MV-4-11 (cell line): ENCODE measurements at places on chromosomes 16 and 17.
A peak's percentile ranks its signal among the peaks of the same experiment; 100 is the strongest.

DNA sequence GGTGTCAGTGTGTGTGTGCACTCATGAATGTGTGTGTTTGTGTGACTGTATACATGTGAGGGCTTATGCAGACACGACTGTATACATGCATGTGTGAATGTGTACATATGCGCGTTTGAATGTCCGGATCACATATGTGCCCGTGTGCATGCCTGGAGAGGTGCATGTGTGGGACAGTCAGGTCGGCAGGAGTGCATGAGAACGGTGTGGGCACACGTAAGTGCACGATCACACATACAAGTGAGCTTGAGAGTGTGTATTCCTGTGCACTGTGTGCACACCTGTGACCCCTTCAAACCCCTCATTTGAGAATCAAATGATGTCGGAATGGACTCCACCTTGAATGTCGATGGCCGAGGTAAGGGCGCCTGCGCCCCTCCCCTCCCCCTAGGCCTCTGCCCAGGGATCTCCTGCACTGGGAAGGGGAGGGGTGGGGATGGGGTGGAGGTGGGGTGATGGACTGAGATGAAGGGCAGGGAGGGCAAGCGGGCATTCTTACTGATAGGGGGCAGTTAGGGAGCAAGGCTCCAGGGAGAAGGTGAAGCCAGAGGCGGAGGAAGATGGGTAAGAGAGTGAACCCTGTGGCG lies 601 bp upstream of the NGFR start:
- DNase-seq = no peak

- DNase-seq = no peak
These were observed 8.2 kb upstream of the CDK10 start for GRCh38 chr16:89678258-89678657.

- no peak for DNase-seq
These were observed 361.9 kb downstream of the C16orf95 start for GRCh38 chr16:86955136-86955855.

GRCh38 chr17:37317867-37318266 lies 57.9 kb upstream of the C17orf78 start:
- DNase-seq = peak; percentile 49

DNA sequence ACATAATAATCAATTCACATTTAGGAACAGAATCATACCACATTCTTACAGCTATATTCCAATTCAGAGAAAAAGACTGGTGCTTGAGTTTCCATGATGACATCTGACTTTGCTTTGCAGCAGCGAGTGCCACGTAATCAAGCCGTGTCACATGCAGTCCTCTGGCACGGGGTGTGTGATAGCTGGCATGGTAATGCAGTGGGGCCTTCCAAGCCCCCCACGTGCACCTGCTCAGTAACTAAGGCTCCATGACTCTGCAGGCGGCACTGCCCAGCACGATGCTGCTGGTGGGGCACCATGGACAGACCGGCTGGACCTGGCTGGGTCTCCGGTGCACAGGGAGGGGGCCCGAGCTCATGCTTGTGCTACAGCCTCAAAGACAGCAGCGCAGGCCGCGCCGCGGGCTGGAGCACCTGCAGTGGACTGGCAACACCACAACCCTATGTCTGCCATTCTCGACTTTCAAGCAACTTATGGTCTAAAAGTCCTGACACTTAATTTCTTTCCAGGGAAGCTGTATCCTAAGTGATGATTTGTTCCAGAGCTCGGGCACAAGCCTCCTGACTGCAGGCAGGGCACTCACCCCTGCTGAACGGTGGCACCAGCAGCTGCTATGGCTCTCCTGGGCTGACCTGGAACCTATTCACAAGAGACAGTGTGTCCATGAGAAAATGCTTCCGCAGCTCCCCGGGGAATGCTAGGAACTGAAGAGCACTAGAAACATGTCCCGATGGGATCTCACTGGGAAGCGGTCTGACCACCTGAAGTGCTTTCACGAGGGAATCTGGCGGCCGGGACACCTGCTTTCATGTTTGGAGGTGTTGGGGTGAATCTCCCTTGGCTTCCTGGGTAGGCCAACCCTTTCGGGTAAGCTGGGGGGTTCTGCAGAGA lies 99.5 kb upstream of the DNAH17 start:
- DNase-seq = no peak

DNA sequence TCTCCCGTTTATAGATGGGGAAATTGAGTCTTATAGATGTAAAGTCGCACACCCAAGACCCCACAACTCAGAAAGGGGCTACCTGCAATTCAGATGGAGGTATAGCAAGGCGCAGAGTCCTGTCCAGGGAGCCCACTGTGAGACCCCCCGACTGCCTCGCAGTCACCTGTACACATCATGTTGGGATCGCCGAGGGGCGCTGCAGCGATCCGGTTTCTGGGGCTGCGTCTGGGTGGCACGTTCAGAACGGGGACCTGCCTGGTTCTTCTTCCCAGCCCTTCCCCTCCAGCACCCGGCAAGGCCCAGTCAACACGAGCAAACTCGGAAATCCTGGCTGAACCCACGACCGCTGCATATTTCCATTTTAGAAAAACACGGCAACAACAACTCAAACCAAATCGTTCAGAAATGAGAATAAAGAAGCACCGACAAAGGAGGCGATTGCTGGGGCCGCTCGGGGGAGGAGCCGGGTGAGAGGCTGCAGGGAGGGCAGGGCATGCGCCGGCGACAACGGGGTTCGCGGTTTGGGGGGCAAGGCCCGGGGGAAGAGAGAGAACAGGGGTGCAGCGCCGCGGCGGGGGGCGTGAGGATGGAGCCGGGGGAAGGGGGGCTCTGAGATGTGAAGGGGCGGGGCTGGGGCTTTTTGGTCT lies 643 bp downstream of the HSDL1 start:
- no peak for DNase-seq

DNA sequence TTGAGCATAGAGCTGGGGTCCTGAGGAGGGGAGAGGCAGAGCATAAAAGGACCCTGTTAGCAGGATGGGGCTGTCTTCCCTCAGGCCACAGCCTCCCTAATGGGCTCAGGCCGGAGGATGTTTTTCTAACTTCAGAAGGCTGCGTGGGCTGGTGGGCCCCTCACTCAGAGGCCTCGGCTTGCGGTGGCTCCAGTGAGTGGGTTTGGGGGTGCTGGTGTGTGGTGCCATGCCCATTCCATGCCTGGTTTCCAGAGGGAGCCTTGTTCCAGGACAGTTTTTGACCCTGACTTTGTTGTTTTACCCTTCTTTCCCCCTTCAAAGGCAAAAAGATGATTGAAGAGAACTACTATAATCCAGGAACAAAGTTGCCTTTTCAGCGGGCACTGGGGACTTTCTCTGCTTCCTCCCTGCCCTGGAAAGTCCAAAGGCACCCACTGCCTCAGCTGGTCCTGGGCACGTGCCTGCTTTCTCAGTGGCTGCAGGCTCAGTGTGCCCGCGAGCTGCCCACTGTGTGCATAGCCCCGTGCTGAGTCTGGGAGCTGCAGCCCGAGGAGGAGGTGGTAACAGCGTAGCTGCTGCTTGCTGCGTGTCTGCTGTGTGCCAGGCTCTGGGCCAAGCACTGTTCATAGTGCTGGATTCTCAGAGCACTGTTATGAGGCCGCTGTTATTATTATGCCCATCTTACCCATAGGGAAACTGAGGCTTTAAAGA lies 11.8 kb downstream of the NKD1 start:
- DNase-seq = no peak

DNA sequence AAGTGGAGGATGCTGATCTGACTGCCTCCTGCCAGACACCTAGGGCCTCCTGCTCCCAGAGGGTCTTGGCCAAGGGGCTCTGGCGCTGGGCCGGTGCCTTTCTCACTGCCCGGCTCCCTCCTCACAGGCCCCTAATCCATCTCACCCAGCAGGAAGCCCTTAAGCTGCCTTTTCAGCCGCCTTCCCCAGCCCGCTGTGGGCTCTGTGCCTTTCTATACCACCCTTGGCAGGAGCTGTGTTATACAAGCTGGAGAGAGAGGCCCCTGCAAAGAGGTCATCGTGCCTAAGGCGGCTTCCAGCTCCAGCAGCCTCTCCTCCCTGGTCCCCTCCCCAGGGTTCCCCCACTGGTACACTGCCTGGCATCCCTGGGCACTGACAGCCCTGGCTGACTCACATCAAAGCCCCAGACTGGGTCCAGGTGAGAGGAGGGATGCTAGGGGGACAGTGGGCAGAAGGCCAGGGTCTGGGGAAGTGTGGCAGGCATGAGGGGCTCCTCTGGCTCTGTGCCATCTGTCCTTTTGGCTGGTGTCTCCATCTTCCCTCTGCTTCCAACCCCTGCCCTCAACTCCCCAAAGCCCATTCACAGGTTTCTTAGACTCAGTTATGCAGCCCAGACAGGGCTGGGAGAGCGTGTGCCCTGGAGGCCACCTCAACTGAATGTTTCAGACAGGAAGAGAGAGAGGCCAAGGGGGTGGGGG lies 15.3 kb upstream of the FZD2 start:
- no peak for DNase-seq

DNA sequence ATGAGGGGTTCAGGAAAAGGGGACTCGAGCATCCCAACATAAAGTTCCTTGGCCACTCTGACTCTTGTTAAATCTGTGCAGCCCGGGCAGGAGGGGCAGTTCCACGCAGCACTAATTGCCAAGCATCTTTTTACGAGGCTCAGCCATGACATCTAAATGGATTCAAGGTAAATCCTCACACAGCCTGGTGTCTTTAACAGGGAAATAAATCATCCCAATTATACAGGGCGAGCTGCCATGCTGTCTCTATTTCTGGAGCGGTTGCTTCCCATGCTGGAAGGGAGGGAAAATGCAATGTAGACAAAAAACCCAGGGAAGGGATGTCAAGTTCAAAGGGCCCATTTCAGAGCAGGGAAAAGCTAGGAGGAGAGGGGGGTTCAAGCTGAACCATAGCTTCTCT lies 110.0 kb downstream of the GAS7 start:
- DNase-seq = no peak

- no peak for DNase-seq
These were observed 219.4 kb upstream of the CIBAR2 start for GRCh38 chr16:85331688-85332087.

- DNase-seq = no peak
These were observed 86.5 kb downstream of the C16orf78 start for GRCh38 chr16:49459953-49460735.

GRCh38 chr16:21184834-21185233 lies 26.4 kb downstream of the LDAF1 start:
- DNase-seq = peak; percentile 41

- DNase-seq = no peak
These were observed 214.2 kb upstream of the GSE1 start for GRCh38 chr16:85398688-85399582.

DNA sequence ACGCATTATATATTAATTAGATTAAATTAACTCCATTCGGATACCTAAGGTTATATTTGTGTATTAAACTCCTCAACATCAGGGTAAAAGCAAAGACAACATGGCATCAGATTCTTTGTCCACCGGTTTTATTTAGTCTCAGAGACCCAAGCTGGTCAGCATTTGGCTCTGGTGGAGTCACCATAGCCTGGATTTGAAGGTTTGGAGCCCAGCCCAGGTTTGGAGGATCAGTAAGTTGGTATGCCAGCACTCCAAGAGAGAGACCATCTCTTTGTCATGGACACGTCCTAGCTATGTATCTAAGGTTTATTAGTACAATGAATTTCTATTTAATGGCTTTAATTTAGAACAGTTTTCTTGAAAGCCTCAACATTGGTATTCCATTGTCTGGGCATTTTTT lies 328.4 kb upstream of the RBFOX1 start:
- DNase-seq = no peak

DNA sequence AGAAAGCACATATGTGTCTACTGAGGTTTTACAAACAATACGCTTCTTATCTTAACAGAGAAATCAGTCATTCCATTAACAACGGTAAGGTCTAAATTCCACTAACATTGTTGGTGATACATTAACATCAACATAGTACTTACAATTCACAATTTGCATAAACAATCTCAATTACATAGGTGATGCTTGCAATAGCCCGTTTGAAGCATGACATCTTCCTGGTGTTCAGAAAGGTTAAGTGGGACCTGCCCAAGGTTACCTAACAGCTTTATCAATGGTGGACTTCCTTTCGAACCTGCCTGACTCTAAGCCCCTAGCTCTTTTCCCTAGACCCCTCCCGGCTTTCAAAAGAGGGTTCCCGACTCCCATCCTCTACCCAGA lies 699 bp downstream of the FAM222B start:
- no peak for DNase-seq

- DNase-seq = no peak
These were observed 22.5 kb upstream of the ENGASE start for GRCh38 chr17:79052131-79052530.

DNA sequence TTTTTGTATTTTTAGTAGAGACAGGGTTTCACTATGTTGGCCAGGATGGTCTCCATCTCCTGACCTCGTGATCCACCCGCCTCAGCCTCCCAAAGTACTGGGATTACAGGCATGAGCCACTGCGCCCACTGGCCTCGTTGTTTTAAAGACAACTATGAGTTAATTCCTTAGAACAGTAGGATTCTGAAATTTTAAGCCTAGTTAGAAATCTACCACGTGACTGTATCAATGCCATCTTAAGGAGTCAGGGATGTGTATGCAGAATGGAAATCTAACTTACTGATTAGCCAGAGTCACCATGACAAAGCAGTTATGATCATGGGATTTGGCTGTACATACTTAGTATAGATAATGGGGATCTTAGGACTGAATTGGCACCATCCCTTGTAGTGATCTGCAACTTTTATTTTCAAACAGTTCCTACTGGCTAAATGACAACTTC lies 2.8 kb downstream of the CEP20 start:
- no peak for DNase-seq

DNA sequence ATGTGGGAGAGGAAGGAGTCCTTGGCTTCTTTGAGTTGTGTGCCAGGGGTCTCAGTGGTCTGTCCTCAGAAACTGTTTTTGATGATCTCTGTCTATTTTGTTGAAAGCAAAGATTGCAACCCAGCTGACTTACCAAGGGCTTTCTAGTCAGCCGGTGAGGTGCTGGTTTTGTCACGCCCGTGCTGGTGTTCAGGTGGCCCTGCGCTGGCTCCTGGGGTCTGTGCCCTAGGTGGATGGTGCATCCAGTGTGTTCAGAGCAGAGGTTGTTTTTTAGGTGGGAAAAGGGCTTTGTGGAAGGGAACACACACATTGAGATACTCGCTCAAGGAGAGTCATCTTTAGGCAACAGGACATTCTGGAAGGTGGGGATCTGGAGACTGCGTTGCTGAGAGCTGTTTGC lies 51.0 kb downstream of the BANP start:
- DNase-seq = no peak

- DNase-seq = peak; percentile 98
These were observed 7.3 kb downstream of the MILR1 start for GRCh38 chr17:64455993-64456885.

DNA sequence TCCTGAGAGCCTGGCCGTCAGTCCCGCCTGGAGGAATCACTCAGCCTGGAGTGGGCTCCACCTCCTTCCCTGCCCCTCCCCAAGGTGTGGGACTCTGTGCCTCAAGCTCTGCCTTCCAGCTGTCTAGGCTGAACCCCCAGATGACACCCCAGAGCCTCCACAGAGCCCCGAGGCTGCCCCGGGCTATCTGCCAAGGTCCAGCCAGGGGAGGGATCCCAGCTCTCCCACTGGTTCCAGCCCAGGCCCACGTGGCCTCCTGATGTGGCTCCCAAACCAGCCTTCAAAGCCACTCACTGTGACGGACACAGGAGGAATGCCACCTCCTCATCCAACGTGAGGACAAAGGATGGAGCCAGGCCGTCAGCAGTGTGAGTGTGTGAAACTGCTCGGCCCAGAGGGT lies 45.6 kb upstream of the ENPP7 start:
- no peak for DNase-seq

- peak; percentile 68 for DNase-seq
These were observed 12.8 kb downstream of the SLC47A1 start for GRCh38 chr17:19546289-19547065.
